ENCODE measurements at places on chromosomes 5 and 9.

- DNase-seq, result no peak
Observed at GRCh38 chr9:136995362-136995761, 1.0 kb downstream of the CLIC3 start.

DNA sequence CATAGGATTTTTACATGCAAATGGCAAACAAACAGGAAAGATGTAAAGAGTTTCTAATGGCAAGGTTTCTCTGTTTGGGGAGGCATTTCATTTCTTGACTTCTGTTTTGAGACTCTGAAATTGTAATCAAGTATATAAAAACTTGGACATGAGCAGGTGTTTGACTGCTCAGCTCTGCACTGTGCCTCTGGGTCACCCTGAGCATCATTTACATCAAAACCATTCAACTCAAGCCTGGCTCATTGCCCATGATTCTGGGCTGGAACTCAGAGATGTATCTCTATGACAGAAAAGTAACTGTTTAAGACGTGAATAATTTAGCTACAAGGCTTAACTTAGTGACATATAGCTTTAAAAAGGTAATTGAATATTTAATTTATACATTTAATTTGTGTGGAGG lies 1402.4 kb upstream of the NUDT12 start:
- DNase-seq, result no peak

- DNase-seq, result peak; percentile 39
Observed at GRCh38 chr9:109274884-109275730, 45.8 kb downstream of the EPB41L4B start.

GRCh38 chr5:96903300-96903699 lies 27.0 kb downstream of the ERAP2 start:
- no peak for DNase-seq

DNA sequence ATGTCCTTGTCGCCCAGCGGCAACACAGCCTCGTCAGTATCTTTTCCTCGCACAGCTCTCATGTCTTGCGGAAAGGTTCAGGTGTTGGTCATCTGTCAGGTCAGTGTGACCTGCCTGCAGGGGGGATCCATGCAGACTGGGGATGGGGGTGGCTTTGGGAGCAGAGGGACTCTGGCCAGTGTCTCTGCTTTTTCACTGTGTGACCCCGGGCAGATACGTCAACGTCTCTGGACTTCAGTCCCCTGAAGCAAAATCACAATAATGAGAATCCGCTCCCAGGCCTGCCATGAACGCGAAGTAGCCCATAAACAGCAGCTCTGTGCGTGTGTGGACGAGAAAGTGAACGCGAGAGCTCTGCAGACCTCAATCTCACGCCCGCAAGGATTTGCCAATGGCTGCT lies 75.7 kb upstream of the FCN1 start:
- no peak for DNase-seq

- DNase-seq, result peak; percentile 70
Observed at GRCh38 chr9:108994695-108995094, 18.6 kb downstream of the CTNNAL1 start.

GRCh38 chr9:76453785-76454184 lies 5.2 kb upstream of the GCNT1 start:
- DNase-seq, result no peak

DNA sequence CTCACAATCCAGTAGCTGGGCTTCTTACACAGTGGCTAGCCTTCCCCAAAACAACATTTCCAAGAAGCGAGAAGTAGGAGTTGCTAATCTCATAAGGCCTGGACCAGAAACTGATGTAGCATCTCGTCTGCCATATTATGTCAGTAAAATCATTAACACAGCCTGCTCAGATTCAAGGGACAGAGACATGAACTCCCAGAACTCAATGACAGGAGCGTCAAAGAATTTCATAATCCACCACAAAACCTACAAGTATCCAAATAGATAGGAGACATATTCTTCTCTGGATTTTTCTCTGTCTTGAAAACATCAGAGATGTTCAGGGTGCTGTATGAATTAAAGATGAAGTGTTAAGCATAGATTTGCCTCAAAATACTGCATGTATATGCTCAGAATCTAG lies 457.6 kb upstream of the ACTBL2 start:
- DNase-seq, result no peak

DNA sequence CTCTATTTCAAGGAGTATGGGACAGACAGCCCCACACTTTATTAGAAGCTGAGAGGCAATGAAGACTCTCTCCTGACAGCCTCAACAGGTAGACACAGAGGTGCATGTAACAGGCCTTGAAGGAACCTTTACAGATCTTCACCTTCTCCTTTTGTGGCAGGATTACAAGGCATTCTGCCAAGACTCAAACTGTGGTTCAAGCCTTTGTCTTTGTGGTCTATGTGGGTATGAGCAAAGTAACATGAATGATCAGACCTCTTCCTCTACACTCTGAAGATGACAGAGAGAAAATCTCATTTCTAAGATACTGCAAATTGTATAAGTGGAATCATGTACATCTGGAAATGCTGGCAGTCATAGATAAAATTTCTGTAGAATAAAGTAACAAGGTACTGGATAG lies 346.9 kb downstream of the CDH9 start:
- DNase-seq, result no peak

DNA sequence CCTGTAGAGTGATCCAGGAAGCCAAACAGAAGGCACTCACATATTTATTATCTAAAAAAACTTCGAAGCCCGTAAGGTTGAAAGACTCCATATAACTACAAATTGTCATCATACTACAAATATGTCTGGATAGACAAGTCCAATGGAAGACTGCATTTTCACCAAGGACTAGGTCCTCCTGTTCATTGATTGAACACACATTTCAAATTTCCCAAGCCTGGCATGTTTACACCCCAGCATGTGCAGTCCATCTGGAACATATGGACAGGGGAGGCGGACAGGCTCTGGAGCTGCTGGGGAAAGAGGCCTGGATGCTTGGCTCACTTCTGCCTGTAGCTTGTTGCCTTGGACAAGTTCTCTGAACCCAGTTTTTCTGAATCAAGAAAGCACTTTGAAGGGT lies 378.7 kb downstream of the ENC1 start:
- DNase-seq, result no peak

- DNase-seq, result no peak
Observed at GRCh38 chr9:88784960-88785359, 206.3 kb upstream of the S1PR3 start.

DNA sequence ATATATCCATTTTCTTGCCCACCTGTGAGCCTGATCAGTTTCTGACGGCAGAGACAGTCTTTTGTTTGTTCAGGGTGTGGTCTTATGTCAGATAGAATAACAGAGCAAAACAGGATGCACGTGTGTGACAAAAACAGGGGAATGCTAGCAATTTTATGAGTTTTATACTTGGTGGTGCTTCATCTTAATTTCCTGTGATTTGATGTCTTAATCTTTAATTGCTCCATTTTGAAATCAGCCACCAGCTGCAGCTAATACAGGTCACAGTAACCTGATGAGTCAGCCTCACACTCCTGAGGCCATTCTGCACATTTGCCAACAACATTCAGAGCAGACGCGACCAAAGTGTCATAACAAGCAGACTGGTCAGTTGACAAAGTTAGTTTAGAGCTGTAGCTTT lies 42.3 kb upstream of the JMY start:
- no peak for DNase-seq

GRCh38 chr9:78121488-78121887 lies 89.9 kb upstream of the GNAQ start:
- peak; percentile 64 for DNase-seq

DNA sequence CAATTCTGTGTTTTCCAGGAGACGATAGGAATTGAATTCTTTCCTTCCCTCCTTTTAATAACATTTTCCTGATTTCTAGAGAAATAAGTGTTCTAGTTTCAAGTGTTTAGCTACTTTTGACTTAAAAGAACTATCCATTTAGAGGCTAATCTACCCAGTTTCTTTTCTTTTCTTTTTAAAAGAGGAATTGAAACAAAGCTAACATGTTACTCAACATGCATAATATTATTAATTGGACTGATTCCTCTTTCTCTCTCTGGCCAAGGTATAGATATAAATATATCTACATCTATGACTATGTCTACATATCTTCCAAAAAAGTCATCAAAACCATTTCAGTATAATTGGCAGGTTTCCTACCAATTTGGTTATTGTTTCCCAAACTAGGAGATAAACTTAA lies 309.8 kb downstream of the TRPM3 start:
- no peak for DNase-seq

DNA sequence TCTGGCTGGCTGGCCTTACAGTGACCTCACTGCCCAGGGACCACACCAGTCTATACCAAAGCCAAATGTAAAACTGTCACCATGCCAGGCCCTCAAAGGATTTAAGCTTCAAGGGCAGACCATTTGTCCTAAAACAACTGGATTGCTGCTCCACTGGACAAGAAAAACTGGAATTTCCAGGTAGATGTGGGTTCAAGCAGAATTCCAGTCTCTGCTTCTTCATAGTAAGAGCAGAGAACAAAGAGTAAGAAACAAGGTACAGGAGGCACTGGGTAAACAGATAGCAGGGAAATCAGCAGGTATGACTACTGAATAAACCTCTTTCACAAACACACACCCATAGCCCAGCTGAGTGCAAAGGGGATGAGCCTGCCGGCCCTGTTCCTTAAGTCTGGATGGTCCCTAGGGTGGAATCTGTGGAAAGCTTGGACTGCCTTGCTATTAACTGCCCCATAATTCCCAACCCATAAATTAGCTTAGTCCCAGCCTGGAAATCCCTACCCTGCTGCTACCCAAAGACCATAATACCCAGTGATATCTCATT lies 5.5 kb downstream of the B4GALT1 start:
- no peak for DNase-seq

DNA sequence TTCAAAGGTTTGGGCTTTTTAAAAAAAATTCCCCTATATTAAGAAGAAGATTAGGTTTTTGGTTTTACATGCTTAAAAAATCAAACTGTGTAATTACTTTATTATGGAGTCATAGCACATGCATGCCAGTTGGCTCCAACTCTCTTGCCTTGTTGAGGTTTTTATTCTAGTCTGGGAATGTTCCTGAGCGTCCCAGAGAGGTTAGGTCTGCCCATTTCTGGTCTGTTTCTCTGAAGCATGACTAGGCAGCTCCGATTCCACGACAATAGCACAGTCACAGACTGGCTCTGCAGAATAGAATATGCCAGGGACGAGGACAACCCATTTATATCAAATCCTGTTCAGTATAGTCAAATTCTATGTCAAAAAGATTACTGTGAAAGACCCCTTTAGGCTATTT lies 217.0 kb downstream of the PCSK5 start:
- DNase-seq, result peak; percentile 36

DNA sequence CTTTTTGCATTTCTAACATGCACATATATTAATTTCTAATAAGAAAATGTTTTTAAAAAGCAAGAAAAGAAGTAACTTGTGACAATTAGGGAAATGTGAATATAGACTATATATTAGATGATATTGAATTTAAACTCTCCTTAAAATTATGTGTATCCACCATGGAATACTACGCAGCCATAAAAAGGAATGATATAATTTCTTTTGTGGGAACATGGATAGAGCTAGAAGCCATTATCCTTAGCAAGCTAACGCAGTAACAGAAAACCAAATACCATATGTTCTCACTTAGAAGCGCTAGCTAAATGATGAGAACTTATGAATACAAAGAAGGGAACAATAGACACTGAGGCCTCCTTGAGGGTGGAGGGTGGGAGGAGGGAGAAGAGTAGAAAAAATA lies 23.8 kb upstream of the AP3B1 start:
- no peak for DNase-seq

DNA sequence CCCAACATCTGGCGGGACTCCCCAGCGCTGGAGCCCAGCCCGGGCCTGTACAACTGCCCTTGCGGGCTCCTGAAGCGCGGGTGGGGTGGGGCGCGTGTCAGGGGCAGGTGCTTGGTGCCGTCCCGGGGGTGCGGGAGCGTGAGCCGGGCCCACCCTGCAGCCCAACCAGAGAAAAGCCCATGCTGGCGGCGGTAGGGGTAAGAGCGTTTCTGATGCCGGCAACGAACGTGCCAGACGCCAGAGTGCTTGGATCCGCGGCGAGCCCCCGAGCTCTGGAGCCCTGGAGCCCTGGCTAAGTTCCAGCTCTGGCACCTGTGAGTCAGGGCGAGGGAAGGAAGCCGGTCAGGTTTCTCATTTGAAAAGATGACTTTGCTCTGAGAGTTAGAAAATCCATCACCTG lies 58.0 kb downstream of the ZNF510 start:
- peak; percentile 25 for DNase-seq

- DNase-seq, result no peak
Observed at GRCh38 chr5:57163553-57164006, 10.3 kb upstream of the GPBP1 start.

GRCh38 chr9:17906841-17907778 lies 328.2 kb downstream of the SH3GL2 start:
- peak; percentile 23 for DNase-seq

- DNase-seq, result no peak
Observed at GRCh38 chr5:172104021-172104420, 84.0 kb downstream of the STK10 start.

All from left cardiac atrium (tissue), 4 donors.